ENCODE measurements at places on chromosomes 13 and 19.

DNA sequence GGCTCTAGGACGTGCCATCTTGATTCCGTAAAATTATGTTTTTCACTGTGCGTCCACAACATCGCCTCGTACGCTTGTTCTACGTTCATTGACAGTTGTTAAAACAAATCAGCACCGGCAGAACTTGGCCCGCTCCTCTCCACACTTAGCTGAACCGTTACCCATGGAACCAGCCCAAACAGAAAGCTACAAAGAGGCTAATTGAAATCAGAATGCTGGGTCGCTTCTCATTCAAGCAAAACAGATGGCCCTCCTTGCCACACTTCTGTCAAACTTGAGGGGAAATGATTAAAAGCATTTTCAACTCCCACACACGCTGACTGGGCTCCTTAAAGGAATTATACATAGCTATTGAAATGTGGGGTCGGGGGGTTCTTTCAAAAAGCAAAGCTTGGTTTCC lies 71.6 kb downstream of the TM9SF2 start:
- DNase-seq: no peak

DNA sequence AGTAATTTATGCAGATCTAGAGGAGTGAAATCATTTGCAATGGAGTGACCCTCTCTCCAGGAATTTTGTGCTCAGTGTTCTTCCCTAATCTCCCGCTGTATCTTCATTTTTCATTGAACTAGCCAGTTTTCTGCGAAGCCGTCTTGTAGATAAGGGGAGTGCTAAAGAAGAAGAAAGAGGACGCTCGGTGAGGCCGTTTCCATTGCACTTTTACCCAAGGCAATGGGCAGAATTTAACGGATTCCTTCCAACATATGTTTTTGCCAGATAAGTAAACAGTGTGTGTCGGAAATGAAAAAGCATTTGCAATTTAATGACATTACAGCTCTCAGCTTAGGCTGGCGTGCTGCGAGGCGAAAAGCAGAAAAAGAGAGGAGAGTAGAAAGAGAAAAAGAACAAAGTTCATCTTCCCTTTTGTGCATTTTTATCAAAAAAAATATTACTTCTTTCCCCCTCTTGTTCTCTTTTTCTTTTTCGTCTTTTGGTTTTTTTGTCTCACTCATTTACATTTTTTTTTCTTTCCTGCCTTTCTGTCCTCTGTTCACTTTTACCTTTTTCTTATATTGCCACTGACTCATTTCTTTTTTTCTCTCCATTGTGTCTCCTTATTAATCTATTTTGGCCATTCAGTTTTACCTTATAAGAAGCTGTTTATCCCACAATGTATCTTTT lies 49.9 kb downstream of the SOX21 start:
- DNase-seq: no peak

DNA sequence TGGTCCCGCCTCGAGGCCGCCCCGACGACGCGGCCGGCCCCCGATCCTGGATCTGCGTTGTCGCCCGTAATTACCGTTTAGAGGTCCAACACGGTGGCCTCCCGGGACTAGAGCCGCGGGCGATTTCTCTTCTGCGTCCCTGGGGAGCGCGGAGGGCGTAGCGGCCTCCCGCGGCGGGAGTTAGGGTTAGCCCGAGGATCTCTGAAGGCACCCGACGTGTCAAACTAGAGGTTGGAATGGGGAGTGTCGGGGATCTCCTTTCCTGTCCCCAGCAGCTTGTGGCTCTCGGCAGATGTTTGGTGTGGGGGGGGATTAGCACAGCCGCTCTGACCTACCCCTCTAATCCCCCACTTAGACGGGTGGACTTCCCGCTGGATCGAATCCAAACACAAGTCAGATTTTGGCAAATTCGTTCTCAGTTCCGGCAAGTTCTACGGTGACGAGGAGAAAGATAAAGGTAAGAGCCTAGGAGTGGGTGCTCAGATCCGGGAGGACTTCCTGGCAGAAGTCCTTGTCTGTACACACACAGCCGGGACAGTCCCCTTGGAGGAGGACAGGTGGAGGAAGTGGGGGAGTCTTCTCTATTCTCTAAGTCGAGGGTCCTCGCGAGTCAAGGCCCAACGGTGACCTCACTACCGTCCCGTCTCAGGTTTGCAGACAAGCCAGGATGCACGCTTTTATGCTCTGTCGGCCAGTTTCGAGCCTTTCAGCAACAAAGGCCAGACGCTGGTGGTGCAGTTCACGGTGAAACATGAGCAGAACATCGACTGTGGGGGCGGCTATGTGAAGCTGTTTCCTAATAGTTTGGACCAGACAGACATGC lies 581 bp downstream of the CALR start:
- no peak for DNase-seq

DNA sequence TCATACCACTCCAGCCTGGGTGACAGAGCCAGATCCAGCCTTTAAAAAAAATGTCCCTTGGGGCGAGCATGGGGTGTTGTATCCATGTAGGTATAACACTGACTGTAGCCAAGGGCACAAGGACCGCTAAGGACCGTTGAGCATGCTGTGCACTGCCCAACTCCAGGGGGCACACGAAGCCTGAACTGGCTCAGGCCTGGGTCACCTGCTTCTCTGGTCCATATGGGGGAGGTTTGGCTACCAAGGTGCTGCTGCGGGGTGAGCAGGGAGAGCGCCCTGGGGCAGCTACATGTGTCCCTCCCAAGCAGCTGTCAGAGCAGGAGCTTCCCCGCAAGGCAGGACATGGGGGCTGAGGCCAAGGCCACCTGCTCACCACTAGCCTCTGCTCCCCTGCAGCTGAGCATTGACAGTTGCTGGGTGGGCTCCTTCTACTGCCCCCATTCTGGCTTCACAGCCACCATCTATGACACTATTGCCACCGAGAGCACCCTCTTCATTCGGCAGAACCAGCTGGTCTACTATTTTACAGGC lies 16.3 kb downstream of the CATSPERG start:
- DNase-seq: no peak

- no peak for DNase-seq
Measured at GRCh38 chr13:47539317-47539716, 461.8 kb downstream of the SUCLA2 start.

DNA sequence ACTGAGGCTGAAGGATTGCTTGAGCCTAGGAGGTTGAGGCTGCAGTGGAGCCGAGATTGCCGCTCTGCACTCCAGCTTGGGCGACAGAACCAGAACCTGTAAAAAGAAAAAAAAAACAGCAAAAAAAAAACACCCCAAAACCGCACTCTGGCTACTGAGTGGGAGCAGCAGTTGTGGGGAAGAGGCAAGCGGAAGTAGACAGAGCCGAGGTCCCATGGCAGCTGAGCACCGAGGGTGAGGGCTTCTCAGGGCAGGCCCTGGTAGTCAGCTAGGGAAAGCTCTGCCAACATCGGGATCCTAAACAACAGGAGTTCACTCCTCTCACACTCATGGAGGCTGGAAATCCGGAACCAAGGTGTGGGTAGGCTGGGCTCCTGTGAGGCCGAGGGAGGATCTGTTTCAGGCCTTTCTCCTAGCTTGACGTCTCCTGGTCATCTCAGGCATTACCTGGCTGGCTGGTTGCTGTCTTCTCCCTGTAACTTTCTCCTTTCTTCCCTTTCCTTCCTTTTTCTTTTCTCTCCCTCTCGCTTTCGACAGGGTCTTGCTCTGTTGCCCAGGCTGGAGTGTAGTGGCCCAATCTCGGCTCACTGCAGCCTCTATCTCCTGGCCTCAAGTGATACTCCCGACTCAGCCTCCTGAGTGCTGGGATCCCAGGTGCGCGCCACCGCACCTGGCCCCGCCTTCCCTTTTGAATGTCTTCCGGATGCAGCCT lies 15.8 kb upstream of the LATS2 start:
- DNase-seq: no peak

- DNase-seq: peak; percentile 82
Measured at GRCh38 chr19:11355160-11356073, at the start of gene PLPPR2. Gene PLPPR2, plus strand, starts transcription at chr19:11355432. Its CDS starts 2,242 bp downstream, at chr19:11357674.

- no peak for DNase-seq
Measured at GRCh38 chr19:10889880-10890279, 18.5 kb downstream of the CARM1 start.

DNA sequence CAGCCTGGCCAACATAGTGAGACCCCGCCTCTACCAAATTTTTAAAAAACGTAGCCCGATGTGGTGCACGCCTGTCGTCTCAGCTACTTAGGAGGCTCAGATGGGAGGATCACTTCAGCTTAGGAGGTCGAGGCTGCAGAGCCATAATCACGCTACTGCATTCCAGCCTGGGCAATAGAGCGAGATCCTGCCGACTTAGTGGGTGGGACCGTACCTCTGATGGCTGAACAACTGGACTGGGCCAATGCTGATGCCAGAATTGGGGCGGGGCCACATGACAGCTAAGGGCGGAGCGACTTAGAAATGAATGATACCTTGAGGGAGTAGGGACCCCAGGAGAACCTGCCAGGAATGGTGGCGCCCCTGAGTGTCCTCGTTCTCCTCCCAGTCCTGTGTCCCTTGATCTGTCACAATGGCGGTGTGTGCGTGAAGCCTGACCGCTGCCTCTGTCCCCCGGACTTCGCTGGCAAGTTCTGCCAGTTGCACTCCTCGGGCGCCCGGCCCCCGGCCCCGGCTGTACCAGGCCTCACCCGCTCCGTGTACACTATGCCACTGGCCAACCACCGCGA lies 3.6 kb downstream of the LTBP4 start:
- DNase-seq: no peak

GRCh38 chr13:77896536-77896935 lies 22.1 kb downstream of the EDNRB start:
- no peak for DNase-seq

- DNase-seq: no peak
Measured at GRCh38 chr13:80379245-80379644, 38.3 kb upstream of the SPRY2 start.

DNA sequence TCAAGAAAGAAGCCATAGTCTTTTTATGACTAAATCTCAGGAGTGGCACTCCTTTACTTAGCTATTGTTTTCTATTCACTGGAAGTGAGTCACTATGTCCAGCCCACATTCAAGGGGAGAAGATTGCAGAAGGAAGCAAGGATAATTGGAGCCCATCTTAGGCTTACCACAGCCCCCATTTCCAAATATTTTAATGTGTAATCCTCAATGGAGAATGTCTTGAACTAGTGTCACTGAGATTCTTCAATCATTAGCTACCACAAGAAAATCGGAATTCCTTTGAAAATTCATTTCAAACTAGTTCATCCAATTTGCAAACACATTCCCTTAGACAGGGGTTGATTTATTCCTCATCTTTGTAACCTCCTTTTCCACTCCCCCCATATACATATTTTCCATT lies 84.7 kb downstream of the DLEU7 start:
- DNase-seq: no peak

DNA sequence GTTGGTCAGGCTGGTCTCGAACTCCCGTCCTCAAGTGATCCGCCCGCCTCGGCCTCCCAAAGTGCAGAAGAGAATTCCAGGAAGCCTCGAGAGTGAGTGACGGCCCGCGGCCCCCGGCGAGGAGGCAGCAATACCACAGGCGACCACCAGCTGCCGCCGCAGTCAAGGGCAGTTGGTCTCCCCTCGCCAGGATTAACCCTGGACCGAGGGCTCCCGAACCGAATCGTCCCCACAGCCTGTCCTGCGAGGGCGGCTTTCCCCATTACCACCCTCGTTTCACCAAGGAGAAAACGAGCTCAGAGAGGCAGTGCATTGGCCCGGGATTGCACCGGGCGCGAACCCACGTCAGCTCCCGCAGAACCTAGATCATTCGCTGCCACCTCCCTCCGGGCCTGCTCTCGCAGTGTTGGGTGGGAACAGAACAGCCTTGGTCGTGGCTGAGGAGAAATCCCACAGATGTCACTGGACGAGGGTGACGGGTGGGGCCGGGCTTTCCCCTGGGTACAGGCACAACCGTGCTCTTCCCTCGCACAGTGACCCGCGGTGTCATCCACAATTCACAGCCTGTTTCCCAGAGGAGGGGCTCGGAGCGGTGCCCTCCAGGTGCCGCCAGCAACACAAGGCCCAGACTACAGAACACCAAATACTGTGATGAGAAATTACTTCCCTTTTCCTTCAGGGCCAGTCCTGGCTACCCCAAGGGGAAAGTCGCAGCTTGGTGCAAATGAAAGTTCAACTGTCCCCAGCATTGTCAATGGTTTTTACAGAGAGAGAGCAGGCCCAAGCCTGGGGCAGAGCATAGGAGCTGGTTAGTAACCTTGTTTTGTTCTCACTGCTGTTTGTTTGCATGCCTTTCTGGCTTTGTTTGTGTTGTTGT lies 24.8 kb downstream of the C2CD4C start:
- DNase-seq: no peak

- peak; percentile 75 for DNase-seq
Measured at GRCh38 chr13:102799426-102800144, 666 bp downstream of the BIVM start.

DNA sequence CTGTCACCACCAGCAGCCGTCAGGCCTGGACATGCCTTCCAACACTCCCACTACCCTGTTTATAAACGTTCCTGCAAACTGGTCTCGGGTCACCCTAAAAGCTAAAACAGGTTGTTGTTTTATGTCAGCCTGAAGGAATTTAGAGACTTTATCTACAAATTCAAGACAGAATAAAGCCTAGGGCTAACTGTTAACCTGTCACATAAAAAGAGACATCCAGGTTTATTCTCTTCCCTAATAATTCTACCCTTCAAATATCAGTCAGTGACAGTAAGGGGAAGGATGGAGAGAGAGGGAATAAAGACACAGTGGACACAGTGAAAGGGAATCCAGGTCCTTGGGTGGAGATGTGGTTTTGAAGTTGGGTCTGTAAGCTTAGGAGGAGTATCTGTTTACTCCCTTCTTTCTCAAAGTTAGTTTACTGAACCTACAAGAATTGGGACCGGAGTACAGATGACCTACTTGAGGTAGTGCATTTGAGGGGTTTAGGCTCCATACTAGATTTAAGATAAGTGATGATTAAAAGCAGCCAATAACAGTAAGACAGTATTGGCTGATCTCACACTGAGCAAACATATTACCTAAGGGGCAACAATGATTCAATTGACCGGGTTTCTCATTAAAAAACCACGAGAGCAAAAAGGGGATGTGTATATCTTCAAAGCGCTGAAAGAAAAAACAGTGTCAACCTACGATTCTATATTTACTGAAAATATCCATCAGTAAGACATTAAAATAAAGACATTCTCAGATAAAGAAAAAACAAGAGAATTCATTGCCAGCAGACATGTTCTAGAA lies 142.7 kb downstream of the USP12 start:
- DNase-seq: no peak

- no peak for DNase-seq
Measured at GRCh38 chr13:113912596-113912995, 48.7 kb upstream of the GAS6 start.

DNA sequence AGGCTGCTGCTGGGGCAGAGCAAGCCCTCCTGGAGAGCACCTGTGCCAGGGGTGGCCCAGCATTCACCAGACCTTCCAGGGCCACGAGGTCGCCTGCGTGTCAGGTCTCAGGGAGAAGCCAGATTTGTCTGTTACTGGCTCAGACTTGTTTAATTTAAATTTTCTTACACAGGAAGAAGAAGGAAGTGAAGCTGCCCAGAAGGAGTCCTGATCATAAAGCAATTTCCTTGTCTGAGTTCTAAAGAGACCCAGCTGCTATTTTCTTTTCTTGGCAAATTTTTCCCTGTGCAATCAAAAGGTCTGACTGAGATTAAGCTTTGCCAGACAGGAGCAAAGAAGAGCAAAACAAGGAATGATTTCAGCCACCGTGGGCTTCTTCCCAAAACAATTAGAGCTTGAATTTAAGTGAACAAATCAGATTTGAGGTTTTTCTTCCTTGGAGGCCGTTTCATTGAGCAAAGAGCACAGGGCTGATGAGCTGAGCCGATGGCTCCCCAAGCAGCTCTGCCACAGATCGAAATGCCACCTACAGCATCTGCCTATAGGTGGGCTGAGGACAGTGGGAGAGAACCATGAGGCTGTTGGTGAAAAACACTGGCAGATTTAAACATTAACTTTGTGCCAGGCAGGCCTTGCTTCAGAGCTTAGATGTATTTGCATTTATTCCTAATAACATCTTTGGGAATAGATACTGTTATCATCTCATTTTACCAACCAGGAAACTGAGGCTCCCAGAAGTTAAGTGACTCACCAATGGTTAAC lies 40.1 kb downstream of the HSPH1 start:
- DNase-seq: peak; percentile 30

Measured in NCI-H526 (cell line).